Amniotic epithelial cell (primary cell): ENCODE measurements at places on chromosomes 11 and 22.
A peak's percentile ranks its signal among the peaks of the same experiment; 100 is the strongest.

GRCh38 chr11:65661599-65662246, 993 bp downstream of the RELA start:
- DNase-seq, result no peak

- DNase-seq, result no peak
Measured at GRCh38 chr11:58070585-58070984, 39.8 kb downstream of the OR6Q1 start.

GRCh38 chr22:40953471-40953870, 2.3 kb downstream of the RBX1 start:
- DNase-seq, result peak; percentile 50

GRCh38 chr11:96293598-96294021, 49.4 kb downstream of the MAML2 start:
- DNase-seq, result no peak

DNA sequence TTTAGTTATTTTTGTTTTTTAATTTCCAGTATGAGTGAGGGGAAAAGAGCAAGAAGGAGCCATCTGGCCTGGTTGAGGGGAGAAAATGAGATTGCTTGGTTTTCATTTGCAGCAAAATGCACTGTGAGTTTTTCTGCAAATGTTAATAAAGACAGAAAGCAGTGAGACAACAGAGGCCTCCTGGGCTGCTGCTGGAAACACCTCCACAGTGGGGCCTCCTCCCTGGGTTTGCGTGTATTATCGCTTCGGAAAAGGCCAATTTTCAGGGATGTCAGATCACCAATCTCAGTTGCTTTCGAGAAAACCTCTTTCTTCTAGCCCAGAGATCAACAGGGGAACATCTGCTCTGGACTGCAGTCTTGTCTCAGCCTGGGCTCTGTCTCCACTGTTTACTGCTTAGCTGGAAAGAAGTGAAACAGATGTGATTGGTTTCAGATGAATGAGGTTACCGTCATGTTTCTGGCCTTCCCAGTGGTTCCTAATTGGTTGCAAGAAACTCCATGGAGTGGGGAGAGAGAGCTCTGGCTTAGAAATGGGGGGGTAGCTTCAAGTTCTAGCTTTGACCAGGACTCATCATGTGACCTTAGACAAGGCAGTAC, 17.3 kb downstream of the TSPAN18 start:
- DNase-seq, result no peak

- DNase-seq, result no peak
Measured at GRCh38 chr22:49204599-49205482, 622.8 kb downstream of the BRD1 start.

DNA sequence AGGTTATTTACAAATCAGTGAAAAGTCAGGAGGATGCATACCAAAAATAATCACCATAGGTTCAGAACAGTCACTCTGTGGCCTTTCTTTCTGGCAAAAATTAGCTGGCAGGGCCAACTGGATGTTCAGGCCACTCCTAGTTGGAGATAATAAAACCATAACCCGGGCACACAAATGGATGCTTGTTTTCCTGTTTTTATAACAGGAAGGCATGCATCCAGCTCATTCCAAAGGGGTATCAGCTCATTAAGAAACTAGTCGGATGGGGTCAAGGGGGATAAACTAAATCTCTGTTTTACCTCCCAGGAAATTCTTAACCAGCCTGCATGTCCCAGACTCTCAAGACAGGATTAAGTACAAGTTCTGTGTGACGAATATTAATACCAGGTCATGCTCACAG, 81.0 kb downstream of the FBXO7 start:
- no peak for DNase-seq

DNA sequence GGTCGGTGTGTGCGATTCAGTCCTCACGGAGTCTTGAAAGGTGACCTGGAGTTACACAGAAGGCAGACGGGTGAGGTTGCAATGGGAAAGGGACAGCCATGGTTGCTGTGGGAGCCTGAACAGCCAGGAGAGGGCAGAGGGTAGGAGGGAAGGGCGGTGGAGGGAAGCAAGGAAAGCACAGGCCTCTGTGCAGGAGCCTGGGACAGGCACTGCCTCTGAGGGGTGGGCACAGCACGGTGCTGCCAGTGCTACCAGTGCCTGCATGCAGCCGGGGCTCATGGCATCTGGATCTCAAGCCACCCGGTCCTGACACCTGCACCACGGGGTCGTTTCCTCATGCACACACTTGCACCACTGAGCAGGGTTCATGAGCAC, 401.0 kb downstream of the TBC1D22A start:
- DNase-seq, result no peak

DNA sequence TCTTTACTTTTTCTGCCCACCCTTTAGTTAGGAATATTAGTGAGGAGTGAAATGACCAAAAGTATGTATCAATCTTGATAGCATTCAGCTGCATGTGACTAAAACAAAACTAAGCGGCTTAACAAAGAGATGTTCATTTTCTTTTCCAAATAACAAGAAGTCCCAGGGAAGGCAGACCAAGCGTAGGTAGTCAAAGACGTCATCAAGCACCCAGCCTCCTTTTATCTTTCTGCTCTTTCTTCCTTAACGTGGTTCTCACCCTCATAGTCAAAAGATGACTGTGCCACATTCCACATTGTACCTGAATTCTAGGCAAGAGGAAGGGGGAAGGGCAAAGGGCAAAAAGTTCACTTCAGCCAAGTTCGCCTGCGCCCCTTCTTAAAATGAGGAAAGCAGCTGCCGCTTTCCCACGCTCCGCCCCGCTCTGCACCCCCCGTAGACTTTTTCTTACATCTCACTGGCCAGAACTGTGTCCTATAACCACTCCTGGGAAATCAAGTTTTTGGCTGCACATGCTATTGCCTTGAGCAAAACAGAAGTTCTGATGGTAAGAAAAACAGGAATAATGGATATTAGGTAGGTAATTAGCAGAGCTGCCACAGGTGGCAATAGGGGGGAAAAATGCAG, 14.6 kb upstream of the PGM2L1 start:
- no peak for DNase-seq

DNA sequence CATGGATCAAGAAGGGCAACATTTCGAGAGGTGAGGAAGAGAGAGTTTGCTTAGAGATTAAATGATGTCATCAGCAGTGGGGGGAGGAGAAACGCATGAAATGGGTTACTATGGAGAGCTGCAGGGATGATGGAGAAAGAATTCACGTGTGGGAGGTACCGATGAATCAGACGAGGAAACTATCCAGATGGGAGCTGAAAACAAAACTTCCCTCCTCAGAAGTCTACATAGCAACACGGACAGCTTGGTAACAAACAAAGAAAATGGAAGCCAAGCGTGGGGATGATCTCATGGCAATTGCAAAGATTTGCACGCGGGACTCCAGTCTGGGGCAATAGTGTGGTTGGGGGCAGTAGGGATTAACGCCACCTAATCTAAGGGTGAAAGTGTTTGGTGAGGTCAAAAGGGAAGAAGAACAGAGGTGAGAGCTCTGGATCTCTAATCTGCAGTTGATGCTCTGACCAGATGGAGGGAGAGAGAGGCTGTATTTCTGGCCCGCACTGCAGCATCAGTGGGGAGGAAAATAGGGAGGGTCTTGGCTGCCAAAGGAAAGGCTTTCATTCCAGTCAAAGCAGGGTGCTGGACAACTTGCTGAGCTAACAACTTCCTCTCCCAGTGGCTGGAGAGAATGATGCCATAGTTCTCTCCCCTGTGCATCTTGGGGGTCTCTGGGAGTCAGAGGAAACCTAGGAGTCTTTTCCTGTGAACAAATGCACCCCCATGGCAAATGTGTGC, 43.4 kb upstream of the CSNK2A3 start:
- DNase-seq, result peak; percentile 91

- DNase-seq, result no peak
Measured at GRCh38 chr11:8656291-8656690, 26.2 kb downstream of the TRIM66 start.
